Right atrium auricular region (tissue), 2 donors: ENCODE measurements at places on chromosomes 12 and 14. TPM values are rescaled to one million over a fixed set of nuclear protein-coding genes. Genes with fewer than 3 reads are reported as not detected.

Gene IL22
- total RNA-seq, result not detected

Gene KIF26A
- total RNA-seq, result 14.1 TPM

Gene E2F7
- total RNA-seq, result not detected

Gene ARPC3
- total RNA-seq, result 96.4 TPM

Gene YEATS4
- 8.5 TPM for total RNA-seq

Gene RNF10
- 168 TPM for total RNA-seq

Gene CPNE6
- total RNA-seq, result not detected

Gene KIF5A
- total RNA-seq, result 0.11 TPM

Gene KERA
- not detected for total RNA-seq

Gene KRT81
- not detected for total RNA-seq

Gene POTEM
- not detected for total RNA-seq

Gene RND1
- total RNA-seq, result 0.70 TPM

Gene DAD1
- 250 TPM for total RNA-seq

Gene GARIN6
- not detected for total RNA-seq

Gene DCN
- 1,906 TPM for total RNA-seq

Gene SLC17A8
- total RNA-seq, result not detected
